ENCODE measurements at places on chromosomes 1 and 21. TPM values are rescaled to one million over a fixed set of nuclear protein-coding genes. Genes with fewer than 3 reads are reported as not detected.

GRCh38 chr1:94106716-94107115 lies 14.2 kb downstream of the ABCA4 start:
- DNase-seq, result no peak

GRCh38 chr1:23922321-23922943 lies 9.3 kb upstream of the CNR2 start:
- DNase-seq, result no peak

MROH9 gene
- not detected for total RNA-seq

F11R gene
- total RNA-seq, result 38.2 TPM

DNA sequence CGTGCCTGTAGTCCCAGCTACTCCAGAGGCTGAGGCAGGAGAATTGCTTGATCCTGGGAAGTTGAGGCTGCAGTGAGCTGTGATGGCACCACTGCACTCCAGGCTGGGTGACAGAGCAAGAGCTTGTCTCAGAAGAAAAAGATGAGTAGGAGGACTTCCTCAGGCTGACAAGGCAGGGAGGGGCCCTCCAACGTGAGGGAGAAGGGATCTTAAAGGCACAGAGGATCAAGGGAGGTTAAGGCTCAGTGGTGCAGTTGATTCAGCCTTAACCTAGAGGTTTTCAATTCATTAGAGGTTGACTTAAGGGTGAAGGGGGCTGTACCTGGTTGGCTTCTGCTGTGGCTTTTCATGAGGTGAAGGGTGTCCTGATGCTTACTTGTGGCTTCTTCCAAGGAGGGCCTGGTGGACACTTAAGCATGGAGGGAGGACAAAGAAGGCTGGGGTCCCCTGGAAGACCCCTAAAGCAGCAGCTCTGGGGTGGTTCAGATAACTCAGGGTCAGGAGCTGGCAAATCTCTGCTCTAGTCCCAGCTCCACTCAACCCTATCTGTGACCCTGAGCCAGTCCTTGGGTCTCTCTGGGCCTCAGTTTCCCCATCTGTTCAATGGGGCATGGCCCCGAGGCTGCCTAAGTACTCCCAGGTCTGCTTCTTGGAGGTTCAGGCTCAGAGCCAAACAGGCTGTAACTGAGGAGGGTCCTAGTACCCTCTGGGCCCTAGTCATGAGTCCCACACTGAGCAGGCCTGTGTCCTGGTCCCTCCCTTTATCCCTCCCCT lies 6.3 kb downstream of the EXTL1 start:
- no peak for DNase-seq

- peak; percentile 45 for DNase-seq
These were observed at the start of gene CCDC28B for GRCh38 chr1:32200226-32201010. CCDC28B (plus strand) TSS chr1:32200595; CDS start chr1:32201936, 1,341 bp downstream.

DNA sequence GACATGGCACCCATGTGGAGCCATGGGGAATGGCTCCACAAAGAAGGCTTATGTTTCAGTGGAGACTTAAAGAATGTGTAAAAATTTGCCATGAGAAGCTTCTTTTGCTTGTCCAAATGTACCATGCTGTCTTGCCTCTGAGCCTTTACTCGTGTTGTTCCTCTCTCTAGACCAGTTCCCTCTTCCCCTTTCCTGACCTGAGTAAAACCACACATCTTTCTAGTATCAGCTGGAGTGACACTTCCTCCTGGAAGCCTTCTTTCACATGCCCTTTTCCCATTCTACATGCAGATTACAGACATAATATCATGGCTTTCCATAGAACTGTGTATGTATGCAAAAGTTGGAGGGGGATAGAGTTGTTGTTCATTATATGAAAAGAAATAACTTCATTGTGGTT lies 13.6 kb upstream of the GPX7 start:
- DNase-seq, result no peak

- DNase-seq, result peak; percentile 85
These were observed 26.4 kb upstream of the CTTNBP2NL start for GRCh38 chr1:112369392-112370285.

DNA sequence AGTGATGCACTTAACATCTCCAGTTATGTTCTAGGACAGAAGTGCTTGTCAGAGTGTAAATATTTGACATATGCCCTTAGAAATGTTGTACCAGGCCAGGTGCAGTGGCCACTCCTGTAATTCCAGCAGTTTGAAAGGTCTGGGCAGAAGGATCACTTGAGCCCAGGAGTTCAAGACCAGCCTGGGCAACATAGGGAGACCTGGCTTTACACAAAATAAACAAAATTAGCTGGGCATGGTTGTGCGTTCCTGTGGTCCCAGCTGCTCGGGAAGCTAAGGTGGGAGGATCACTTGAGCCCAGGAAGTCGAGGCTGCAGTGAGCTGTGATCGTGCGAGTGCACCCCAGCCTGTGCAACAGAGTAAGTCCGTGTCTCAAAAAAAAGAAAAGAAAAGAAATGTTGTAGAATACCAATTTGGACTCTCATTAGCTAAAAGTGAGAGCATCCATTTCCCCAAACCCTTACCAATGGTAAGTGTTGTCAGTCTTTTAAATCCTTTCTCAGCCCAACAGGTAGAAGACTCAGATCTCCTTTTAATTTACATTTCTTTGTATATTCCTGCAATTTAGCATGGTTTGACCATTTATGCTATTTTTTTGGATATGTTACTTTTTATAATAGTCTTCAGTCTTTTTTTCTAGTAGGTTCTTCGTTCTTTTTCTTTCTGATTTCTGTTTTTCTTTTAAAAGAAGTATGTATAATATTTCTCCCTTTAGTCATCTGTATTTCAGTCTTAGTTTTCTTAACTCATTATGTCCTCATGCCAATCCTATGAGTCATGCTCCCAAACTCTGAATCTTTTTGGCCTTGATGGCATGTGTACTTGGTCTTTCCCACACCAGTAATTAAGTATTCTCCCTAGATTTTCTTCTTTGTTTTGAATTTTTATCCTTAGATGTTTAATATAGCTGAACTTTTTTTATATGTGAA lies 74.4 kb downstream of the CAMTA1 start:
- DNase-seq, result no peak

AJAP1 gene
- 0.46 TPM for total RNA-seq

DNA sequence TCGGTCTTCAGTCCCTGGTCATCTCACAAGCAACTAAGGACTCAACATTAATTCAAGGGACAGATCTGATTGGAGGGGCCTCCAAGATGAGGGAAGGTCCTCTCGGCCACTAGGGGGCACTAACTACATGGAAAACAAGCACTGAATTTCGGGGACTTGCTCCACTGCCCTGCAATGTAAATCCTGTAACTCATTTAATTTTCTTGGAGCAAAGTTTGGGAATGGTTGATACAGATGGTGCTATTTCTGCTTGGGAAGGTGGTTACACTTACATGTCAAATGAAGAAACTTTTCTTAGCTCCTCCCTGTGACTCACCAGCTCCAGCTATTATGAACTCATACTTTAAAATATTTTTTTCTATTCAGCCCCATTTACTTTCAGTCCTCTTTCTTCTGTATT lies 97.4 kb upstream of the KCNJ15 start:
- peak; percentile 56 for DNase-seq

GRCh38 chr1:202831906-202832305 lies 21.2 kb downstream of the PCAT6 start:
- DNase-seq, result no peak

DNA sequence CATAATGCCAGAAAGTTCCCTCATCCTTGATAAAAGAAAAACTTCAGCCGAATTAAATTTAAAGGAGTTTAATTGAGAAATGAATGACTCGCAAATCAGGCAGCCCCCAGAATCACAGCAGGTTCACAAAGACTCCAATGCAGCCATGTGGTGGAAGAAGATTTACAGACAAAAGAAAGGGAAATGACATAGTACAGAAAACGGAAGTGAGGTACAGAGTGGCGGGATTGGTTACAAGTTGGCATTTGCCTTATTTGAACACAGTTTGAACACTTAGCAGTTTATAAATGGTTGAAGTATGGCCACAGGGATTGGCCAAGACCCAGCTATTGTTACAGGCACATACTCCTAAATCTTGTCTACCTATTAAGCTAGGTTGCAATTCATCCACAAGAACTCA lies 46.6 kb downstream of the HIVEP3 start:
- DNase-seq, result no peak

DNA sequence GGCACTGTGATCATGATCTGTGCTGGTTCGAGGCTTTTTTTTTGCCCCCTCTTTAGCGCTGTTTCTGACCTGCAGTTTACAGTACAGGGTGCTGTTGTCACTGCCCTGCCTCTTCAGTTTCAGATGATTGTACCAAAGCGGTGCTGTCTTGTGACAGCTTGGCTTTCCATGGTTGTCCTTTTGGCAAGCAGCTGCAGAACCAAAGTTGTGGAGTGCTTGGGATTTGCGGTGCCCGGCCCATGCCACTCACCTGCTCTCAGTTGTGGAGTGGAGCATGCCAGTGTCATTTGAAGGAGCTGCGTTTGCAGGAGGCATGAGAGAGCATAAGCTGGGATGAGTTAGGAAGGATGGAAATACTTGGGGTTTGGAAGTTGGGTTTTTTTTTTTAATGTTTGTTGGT lies 48.4 kb downstream of the DOP1B start:
- DNase-seq, result no peak

GRCh38 chr1:183361081-183361480 lies 57.1 kb downstream of the NMNAT2 start:
- DNase-seq, result no peak
